ENCODE measurements at places on chromosomes 6 and 20.

DNA sequence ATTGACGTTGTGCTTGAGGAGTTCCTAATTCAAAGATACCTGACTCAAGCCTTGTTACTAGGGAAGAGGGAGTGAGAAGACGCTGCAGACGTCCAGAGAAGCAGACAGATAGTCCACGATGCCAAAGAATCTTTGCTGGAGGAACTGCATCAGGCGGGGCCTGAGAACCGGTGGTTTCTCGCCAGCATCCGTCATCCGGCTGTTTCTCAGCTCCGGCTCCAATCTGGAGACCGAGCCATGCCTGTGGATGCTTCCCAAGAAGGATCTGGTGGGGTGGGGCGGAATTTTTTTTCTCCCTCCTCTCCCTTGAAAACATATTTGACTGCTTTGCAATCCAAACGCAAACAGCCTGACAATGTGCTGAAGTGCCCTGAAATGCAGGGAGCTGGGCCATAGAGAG, 125.8 kb upstream of the SRSF6 start:
- DNase-seq: no peak

- peak; percentile 15 for DNase-seq
Observed at GRCh38 chr20:44457016-44457415, 18.7 kb upstream of the TTPAL start.

DNA sequence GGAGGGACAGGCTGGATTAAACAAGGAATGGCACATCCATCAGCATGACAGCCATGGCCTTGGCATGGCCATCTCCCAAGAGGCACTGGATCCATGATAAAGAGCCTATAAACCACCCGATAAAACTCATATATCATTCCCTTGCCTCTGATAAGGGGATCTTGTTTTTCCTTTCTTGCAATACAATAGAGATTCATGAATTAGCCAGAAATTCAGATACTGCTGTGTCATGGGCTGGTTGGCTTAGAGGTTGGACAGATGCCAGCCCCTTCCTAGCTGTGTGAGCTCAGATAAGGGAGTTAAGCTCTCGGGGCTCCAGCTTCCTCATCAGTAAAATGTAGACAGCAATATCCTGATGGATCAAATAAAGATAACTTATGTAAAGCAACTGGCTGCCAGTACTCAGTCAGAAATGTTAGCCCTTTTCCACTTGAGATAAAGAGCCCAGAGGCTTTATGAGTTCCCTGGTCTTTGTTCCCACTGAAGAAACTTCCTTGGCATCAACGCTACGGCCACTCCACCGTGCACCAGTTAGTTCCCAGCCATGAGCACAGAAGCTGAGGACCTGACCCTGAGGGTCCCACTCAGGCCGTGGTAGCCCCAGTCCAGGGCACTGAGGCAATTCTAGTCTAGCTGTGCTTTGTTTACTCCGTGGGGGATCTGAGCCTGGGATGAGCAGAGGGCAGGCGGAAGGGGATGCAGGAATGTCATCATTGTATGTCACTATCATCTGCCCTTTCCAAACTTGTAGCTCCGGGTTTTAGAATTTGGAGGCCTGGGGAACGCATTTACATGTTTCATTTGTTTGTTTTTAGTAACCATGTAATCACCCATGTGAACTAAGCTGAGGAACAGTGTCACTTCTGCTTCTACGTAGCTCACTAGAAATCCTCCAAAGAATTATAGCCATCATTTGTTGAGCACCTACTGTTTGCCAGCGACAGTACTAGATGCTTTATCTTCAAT, 67.2 kb upstream of the TBC1D7 start:
- DNase-seq: peak; percentile 6

DNA sequence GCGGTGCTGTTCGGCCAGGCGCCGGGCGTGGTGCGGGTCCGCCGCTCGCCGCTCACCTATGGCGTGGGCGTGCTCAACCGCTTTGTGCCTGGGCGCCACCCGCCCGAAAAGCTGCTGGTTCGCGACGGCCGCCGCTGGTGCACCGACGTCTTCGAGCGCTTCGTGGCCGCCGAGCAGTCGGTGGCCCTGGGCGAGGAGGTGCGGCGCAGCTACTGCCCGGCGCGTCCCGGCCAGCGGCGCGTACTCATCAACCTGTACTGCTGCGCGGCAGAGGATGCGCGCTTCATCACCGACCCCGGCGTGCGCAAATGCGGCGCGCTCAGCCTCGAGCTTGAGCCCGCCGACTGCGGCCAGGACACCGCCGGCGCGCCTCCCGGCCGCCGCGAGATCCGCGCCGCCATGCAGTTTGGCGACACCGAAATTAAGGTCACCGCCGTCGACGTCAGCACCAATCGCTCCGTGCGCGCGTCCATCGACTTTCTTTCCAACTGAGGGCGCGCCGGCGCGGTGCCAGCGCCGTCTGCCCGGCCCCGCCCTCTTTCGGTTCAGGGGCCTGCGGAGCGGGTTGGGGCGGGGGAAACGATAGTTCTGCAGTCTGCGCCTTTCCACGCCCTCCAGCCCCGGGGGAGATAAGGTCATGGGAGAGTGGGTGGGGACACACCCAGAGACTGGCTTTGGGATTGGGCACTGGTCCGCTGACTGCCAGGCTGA, 15.7 kb downstream of the ADISSP start:
- no peak for DNase-seq

GRCh38 chr20:54065601-54066038, 4.8 kb downstream of the BCAS1 start:
- DNase-seq: no peak

DNA sequence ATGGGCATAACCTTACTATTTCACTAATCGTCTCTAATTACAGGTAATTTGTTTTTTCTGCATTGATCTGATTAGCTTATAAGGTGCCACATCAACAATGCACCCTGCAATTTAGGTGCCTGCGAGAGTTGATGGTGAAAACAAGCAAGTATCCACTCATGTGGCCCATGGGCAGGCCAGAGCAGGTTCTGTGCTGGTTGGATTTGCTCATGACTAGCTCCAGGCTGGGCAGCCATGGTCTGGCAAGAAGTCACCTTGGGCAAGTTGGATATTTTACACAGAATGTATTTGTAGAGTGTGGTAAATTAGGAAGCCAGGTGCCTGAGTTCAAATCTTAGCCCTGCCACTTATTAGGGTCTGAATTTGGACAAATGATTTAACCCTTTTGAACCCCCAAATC, 25.3 kb downstream of the RAB44 start:
- DNase-seq: no peak

- DNase-seq: no peak
Observed at GRCh38 chr6:138572885-138573284, 73.6 kb upstream of the NHSL1 start.

DNA sequence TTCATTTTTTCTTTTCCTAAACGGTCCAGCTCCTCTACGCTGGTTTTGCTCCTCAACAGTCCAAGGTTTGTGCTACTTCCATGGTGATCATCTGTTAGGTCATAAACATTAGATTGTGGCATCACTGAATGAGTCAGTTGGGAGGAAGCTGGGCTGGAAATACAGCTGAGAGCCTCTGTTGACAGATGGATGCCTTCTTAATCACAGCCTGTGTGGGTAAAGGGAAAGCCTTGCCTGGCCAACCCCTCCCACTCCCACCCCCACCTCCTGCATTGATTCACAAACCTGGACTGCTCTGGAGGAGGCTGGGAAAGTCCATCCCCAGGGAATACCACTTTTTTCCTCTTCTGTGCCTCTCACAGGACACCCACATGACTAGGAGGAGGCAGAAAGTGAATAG, 180.6 kb upstream of the CCN2 start:
- no peak for DNase-seq

DNA sequence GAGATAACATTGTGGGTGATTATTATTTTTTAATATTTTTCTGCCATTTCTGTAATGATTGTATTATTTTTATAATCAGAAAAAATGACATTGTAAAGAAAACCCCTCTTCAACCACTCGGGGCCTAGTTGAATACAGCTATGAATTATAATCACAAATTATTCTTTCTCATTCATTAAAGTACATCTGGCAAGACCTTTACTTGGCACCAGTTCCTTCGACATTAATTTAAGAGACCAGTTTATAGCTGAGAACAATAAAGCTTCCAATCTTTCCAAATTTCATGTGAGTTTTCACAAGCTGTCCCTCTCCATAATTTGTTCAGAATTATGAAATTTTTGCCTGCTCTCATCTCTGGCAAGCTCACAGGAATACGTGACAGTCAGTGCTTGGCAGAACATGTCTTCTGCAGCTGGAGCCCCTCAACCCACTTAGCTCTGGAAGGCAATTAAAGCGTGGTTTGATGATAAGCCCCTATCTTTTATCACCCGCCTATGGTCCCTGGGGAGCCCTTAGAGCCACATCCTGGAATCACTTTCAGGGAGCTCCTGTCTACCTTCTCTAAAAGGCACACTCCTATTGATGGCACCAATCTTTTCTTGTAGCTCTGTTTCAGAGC, 237.2 kb upstream of the PRND start:
- DNase-seq: no peak

- no peak for DNase-seq
Observed at GRCh38 chr6:9583753-9584352, 831.0 kb downstream of the TFAP2A start.

DNA sequence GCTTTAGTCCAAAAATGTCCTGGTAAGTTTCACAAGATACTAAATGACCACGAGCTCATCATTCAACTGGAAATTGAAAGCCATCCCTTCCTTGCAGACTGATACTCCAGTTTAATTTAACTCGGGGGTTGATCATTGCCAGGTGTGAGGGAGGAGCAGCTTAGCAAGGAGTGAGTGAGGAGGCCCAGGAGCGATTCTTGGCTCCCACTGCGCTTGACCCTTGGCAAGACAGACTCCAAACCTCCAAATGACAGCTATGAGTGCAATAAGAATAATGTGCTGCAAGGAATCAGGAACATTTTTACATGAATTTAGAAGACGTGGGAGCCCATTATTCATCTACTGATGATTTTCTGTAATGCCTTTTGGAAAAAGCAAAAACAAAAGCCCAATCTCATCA, 64.9 kb downstream of the LAMA4 start:
- no peak for DNase-seq

DNA sequence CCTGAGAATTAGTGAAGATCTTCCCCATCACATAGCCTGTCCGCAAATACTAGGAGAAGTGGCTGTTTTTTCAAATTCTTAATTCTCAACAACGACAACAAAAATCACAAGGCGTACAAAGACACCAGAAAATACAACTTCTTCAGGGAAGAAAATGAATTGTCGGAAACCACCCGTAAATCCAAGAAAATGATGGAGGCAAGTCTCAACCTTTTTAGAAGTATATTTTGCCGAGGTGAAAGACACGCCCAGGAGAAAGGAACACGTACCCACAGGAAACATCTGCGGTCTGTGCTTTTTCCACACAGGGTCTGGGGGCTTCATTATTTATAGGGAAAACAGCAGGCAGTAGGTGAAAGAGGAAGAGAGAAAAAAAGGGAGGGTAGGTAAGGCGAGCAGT, 223.9 kb upstream of the GGTLC1 start:
- no peak for DNase-seq
